ENCODE measurements at places on chromosomes 3 and 15. TPM values are rescaled to one million over a fixed set of nuclear protein-coding genes. Genes with fewer than 3 reads are reported as not detected.

SLC22A14 gene
- total RNA-seq = 0.23 TPM

TXNRD3 gene
- total RNA-seq = 0.50 TPM

LRRC31 gene
- not detected for total RNA-seq

GRCh38 chr3:124834723-124835718 is 52.1 kb downstream of the ITGB5 start:
- DNase-seq = no peak

CSPG4 gene
- 0.08 TPM for total RNA-seq

PPP2R3A gene
- total RNA-seq = 0.17 TPM

DNA sequence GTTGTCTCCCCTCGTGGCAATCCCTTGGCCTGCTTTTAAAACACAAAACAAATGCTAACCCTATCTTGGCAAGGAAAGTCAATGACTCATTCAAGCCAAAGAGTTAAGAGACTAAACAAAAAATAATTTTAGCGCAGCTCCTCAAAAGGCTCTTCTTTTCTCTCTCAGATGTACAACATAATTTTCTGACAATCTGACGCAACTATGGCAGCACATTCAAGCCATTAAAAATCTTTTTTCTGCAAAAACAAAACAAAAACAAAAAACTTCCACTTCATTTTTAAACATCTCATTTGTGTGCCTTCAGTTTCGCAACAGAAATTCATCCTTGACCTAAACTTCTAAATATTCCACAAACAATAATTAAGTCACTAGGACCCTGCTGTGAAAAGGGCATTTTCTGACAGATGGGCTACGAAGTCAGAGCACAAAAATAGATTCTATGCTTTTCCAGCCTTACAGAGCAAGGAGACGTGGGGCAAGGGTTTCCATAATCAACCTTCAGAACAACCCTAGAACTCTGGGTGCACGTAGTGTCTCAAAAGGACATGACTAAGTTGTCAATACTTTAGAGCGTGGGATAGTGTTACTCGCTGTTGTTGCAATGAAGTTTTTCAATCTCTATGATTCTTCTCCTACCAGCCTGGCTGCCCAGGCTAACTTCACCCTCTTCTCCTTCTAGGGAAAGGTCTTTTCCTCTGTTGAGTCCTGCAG is 84.3 kb downstream of the MB21D2 start:
- no peak for DNase-seq

DNA sequence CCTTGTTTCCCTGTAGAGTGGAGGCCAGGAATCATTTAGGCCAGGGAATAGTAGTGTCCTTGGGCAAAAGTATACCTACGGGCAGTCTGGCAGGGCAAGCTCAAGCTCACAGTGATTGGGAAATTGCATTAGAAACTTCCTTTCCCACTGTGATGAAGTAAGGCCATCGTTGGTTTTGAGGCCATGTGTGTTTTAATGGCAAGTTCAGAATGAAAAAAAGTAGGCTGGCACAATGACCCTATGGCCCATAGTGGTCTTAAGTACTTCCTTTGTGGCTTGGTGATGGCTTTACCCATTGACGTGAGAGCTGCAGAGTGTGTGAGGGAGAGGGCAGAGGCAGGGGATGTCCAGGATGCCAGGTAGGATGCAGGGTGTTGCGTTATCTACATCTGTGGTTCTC is 28.8 kb downstream of the LIMD1 start:
- DNase-seq = no peak

- DNase-seq = peak; percentile 18
Measured at GRCh38 chr15:70259028-70259424, 161.3 kb upstream of the TLE3 start.

DNA sequence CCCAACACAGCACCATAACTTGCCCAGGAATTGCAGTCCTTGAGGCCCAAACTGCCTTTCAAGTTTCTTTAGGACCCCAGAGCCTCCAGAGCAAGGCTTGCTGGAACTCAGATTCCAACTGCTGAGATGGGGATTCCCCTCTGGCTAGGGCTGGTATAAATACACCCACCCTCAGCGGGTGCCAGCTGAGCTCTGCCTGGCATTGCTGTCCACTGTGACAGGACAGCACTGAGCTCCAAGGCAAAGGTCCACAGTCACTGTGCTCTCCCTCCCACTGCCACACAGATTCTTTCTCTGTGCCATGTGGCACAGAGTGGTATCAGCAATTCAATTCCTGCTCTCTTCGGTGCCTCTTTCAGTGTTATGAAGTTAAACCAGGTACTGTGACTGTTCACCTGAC is 304.2 kb upstream of the LMCD1 start:
- DNase-seq = no peak

ANKRD63 gene
- total RNA-seq = not detected

DNA sequence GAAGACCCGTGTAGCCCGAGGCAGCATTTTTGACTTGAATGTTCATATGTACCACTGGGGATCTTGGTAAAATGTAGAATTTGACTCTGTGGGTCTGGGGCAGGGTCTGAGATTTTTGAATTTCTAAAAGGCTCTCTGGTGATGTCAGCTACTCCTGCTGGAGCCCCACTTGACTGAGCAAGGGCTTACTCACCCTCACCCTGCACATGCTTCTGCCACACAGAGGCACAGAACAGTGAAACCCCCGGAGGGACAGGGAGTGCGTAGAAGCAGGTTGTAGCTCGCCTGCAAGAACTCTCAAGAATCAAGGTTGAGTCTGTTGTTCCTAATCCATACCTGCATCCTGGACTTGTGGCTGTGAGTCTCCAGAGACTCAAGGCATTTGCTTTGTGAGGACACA is 41.1 kb downstream of the SLCO3A1 start:
- no peak for DNase-seq

CNTN6 gene
- total RNA-seq = not detected

TMCO5A gene
- total RNA-seq = not detected

CCDC39 gene
- not detected for total RNA-seq

DNA sequence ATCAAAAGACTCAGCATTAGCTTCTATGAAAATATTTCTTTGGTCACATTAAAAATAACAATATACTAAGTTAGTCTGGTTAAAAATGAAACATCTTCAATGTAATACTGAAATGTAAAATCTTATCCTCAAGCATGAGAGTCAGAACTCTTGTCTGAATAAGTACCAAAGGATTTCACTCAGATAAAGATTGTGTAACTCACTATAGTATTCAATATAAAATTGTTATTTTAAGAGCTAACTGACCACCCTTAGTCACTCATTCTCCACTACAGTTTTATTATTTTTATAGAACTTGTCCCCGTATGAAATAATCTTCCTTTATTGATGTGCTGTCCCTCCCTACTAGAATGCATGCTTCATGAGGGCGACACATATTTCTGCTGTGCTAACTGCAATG is 426.3 kb downstream of the MECOM start:
- DNase-seq = no peak

DNA sequence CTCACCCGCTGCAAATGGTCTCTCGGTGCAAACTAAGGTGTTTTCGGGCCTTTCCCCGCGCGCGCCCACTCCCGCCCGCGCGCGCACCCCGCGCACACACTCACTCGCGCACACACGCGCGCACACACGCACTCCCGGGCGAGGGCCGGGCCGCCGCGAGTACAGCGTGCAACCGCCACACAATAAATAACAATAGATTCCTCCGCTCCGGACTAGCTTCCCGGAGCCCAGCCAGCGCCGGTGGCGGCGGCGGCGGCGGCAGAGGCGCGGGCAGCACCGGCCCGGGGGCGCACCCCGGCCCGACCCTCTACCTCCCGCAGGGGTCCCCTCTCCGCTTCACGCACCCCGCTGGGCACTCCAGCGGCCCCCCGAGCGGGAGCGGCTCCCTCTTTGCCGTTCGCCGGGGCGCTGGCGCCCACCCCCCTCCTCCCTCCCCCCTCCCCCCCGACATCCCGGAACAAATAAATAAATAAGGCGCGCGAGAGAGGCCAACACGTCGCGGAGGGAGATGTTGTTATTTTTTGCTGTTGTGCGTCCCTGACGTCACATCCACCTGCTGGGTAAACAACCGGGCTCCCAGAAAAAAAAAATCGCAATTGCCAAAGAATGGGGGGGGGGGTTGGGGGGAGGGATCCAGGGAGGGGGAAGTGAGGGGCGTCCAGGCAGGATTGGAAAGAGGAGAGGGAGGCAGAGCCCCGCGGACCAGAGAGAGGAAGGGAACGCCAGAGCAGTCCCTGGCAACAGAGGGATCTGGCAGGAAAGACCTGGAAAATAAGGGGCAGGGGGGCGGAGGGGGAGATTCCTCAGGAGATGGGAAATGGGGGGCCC is at the start of gene FOXP1:
TSS of gene FOXP1 (minus strand) at position 163 of the 828 bp plus-strand sequence. CDS start 385,347 bp downstream, outside the sequence.
- peak; percentile 58 for DNase-seq

DNA sequence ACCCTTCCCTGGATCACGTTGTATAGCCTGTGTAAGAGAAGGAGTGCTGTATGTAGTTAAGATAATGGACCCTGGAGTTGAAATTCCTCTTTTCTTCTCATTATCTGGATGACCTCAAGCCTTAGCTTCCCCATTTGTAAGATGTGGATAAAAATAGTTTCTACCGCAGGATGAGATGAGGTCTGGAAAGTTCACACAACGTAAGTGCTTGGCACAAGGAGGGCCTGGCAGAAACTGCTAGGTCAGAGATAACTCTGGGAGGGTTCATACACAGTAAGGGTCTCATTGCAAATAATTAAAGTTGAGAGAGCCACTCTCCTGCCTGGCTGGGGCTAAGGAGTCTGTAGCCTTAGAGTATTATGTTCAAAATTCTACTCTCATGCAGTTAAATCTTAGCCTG is 214.4 kb downstream of the LRTM1 start:
- DNase-seq = no peak

DNA sequence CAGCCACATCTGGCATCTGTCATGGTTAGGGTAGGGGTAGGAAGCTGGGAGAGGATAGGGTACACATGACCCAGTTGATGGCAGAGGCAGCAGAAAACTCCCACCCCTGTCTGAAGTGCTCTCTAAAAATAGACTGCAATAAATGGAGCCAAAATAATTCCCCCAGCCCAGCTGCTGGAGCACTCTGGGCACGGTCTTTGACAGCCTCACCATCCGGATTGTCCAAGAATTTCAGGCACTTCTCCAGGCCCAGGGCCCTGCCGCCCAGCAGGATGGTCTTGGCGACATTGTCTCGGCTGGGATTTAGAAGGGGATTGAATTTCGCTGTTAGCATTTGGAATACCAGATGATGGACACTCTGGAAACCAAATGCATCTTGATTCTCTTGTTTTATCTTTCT is 103.7 kb downstream of the IQSEC1 start:
- DNase-seq = no peak

GRCh38 chr15:98505611-98506031 is 142.7 kb upstream of the IGF1R start:
- DNase-seq = no peak

GRCh38 chr3:17030956-17031652 is 146.3 kb downstream of the PLCL2 start:
- DNase-seq = no peak

- DNase-seq = no peak
Measured at GRCh38 chr3:152173627-152174026, 95.1 kb upstream of the MBNL1 start.

- DNase-seq = no peak
Measured at GRCh38 chr15:52437646-52438045, 91.0 kb downstream of the MYO5A start.

RARB gene
- total RNA-seq = not detected

GPR15 gene
- total RNA-seq = 43.2 TPM

- DNase-seq = no peak
Measured at GRCh38 chr3:12268049-12268735, 20.7 kb upstream of the PPARG start.

DNA sequence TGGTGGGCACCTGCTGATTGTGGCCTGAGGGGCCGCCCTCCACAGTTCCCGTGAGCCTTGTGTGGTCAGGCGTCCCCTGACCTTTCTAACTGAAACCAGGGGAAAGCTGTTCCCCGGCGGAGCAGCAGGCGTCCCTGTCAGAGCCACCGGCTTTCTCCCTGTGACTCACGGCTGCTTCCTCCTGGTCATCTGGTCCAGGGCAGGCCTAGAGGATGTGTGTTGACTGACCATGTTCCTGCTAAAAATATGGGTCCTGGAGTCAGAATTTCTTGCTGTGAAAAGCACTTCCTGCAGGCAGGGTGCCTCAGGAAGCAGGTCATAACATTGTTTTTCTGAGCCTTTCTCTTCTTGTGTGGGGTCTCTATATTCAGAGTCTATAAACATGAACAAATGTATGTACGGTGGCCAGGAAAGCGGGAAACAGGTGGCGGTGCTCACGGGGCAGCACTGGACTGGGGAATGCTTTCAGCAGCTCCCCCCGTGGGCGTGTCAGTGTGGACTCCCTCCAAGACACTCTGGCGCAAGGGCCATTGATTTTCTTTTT is 38.4 kb upstream of the CGNL1 start:
- no peak for DNase-seq

GRCh38 chr3:24318677-24319287 is 175.9 kb downstream of the THRB start:
- DNase-seq = no peak

MRAS gene
- 1.6 TPM for total RNA-seq

Measured in T-helper 17 cell (primary cell).